ENCODE measurements at places on chromosomes 16 and 17.

DNA sequence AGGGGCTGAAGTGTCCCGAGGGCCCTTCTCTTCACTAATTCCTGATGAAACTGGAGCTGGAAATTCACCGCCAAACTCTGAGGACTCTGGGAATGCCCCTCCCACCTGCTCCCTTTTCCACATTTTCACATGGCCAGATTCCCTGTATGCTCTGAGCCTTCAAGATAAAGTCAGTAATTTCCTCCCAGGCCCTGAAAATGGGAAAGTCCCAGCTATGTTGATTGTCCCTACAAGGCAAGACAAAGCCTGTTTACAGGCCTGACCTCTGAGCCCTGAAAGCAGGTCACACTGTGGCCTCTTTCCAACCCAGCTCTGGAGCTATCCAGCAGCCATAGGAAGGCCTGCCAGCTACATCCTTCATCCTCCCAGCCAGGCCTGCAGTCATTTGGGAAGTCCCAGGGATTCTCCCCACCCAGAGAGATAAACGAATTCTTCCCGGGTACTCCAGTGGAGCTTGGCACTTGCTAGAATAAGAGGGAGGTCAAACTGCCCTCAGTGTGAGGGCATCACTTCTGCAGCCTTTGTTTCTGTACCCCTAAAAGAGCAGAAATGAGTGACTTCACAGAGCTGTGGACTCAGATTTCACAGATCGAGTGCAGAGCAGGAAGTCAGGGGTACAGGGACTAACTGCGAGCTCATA lies 19.6 kb upstream of the CCL2 start:
- DNase-seq: peak; percentile 73

- DNase-seq: no peak
These were observed 14.0 kb downstream of the SLFN11 start for GRCh38 chr17:35359398-35359797.

GRCh38 chr16:27154705-27155521 lies 48.4 kb upstream of the KDM8 start:
- DNase-seq: peak; percentile 35

DNA sequence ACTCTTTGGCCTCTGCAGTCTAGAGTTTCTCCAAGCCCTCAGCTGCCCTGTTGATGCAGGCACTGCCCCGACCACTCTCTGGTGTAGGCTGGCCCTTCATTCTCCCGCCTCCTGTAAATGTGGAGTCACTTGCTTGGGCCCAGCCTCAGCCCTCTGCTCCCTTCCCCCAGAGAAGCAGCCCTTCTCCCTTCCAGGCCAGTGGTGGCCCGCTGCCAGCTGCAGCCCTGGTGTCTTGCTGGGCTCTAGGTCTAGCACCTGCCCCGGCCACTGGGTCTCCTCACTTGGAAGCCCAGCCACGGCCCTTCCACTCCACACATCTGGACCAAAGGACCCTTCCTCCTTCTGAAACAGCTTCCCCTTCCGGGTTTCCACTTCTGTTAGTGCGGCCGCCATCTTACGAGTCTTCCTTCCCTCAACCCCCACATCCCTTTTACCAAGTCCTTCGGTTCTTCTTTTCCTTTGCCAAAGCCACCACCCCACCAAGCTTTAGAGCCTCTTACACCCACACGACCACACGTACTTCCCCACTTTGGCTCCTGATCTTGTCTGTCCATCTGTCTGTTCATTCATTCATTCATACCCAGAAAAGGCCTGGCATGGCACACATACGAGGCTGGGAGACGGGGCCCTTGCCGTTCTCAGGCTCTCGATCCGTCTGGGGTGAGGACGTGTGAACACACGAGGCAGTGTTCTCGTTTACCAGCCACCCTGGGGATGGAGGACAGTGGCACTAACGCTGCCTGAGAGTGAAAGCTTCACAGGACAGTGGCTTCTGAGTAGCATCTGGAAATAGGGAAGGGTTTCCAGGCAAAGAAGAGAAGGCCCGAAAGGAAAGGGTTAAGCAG lies 68.0 kb downstream of the ABR start:
- peak; percentile 88 for DNase-seq

DNA sequence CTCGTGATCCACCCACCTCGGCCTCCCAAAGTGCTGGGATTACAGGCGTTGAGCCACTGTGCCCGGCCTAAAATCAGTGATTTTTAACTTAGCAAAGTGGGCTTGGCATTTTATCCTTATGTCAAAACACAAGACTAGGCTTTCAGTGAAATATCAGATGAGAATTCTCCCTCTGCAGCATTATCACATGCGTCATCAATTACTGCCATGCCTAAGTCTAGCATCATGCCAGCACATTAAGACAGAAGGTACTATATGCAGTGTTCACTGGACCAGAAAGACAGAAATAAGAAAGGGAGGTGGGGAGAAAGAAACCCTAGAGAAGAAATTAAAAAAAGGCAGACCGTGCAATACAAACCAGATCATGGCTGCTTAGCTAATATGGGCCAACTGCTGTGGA lies 29.8 kb downstream of the GPATCH8 start:
- no peak for DNase-seq

DNA sequence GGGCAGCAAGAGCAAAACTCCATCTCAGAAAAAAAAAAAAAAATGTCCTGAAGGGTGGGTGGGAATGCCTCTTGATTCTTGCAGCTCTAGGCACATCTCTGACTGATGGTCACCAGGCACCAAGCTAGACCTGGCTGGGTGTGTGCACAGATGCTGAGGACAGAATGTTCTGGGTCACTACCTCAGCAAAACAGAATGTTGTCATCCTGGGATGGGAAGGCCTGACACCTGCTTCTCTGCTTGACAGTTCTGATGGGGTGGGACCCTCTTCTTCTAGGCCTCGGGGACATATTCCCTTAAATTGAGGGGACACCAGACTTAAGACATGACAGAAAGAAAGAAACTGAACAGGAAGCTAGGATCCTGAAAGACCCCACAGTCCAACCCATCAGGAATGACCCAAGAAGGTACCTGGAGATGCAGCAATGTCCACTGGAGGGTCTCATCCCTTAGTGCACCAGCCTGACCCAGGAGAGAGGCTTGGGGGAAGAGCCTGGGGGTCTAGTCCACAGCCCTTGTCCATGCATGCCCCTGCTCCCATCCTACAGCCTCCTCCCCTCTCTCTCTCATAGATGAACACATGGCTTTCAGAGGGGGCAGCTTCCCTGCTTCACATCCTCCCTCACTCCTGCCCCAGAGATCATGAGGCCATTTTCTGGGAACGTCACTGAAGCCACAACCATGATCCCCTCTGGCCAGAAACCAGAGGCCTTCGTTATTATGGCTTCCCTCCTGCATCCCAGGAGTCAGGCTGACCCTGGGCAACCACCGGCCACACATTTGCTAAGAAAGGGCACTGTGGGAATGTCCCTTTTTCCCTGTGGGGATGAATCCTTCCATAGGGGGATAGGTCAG lies 3.8 kb upstream of the STAT5B start:
- no peak for DNase-seq

- DNase-seq: no peak
These were observed 96.4 kb downstream of the ABCC6 start for GRCh38 chr16:16126896-16127295.

DNA sequence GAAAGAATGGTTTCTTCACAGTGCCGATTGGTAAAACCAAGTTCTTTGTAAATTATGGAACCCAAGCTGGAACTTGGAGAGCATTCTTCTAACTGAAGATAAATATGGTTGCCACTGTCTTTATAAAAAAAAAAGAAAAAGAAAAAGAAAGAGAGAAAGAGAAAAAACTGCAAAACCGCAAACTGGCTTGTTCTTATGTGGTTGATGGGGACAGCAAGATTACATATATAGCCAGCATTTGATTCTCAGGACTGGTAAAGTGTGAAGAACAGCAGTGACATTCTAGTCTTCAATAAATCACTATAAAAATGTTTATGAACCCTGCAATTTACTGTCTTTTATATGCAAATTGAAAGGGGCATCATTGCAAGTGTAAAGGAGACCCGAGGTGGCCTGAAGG lies 605.1 kb downstream of the MAF start:
- no peak for DNase-seq

GRCh38 chr17:50708050-50709000 lies 611 bp upstream of the ANKRD40 start:
- DNase-seq: peak; percentile 25

Data from inflammatory macrophage treated with lipopolysaccharide for 4 hours (primary cell).